Natural killer cell (primary cell): ENCODE measurements at places on chromosomes 4 and X.

GRCh38 chr4:163804001-163804400, 309.5 kb downstream of the TMA16 start:
- no peak overlapping the region for H3K27ac ChIP-seq
- H3K4me3 ChIP-seq: no peak overlapping the region
- no peak for DNase-seq
- no peaks in the 10 kb centered on the region for H3K36me3 ChIP-seq
- no peaks in the 10 kb centered on the region for H3K4me1 ChIP-seq

DNA sequence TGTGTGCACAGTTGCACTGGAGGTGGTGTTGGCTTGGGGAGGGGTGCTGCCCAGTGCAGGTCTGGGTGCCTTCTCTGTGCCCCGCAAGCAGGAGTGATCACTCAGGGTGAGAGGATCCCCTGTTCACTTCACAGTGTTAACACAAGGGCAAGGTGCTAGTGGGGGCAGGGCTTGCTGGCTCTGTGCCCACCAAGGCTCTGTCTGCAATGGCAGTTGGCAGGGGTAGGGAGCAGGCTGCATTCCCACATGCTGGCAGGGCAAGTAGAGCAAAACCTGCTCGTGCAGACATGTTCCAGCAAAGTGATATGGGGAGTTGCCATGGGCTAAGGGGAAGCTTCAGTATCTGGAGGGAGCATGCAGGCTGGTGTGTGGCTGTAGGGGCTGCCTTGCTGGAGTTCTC, 428.0 kb downstream of the ZNF674 start:
- no peaks in the 10 kb centered on the region for H3K4me1 ChIP-seq
- no peaks in the 10 kb centered on the region for H3K36me3 ChIP-seq
- H3K27me3 ChIP-seq: no peaks in the 10 kb centered on the region

DNA sequence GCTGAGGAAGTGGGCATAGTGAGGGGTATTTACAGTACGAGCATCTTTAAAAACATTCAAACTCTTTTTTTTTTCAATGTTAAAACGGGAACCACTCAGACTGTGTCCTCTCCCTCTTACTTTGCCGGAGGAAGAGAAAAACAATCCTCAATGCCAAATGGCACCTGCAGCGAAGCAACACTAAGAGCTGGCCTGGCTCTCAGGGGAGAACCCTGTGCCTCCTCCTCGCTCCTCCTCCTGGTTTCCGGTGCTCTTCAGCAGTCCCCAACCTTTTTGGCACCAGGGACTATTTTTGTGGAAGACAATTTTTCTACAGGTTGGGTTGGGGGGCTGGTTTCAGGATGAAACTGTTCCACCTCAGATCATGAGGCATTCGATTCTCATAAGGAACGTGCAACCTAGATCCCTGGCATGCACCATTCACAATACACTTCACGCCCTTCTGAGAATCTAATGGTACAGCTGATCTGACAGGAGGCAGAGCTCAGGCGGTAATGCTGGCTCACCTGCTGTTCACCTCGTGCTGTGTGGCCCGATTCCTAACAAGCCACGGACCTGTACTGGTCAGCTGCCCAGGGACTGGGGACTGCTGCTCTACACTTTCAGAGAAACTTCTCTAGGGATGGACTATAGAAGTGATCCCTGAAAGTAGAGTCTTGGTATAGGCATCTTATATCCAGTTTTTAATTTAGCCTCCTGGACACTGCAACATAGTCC, 404.1 kb downstream of the RAPGEF2 start:
- DNase-seq: no peak
- no peaks in the 10 kb centered on the region for H3K27me3 ChIP-seq
- H3K4me3 ChIP-seq: no peak overlapping the region

GRCh38 chrX:84611843-84612636, 109.8 kb upstream of the HDX start:
- no peaks in the 10 kb centered on the region for H3K27me3 ChIP-seq
- no peak overlapping the region for H3K27ac ChIP-seq
- no peak overlapping the region for H3K4me3 ChIP-seq
- DNase-seq: no peak

GRCh38 chrX:131045726-131046125, 12.4 kb upstream of the ARHGAP36 start:
- no peak overlapping the region for H3K4me3 ChIP-seq
- H3K36me3 ChIP-seq: no peaks in the 10 kb centered on the region
- H3K27me3 ChIP-seq: no peaks in the 10 kb centered on the region
- no peak overlapping the region for H3K27ac ChIP-seq
- H3K4me1 ChIP-seq: no peaks in the 10 kb centered on the region

GRCh38 chr4:41526628-41527027, 11.3 kb upstream of the LIMCH1 start:
- H3K4me3 ChIP-seq: no peak overlapping the region
- no peaks in the 10 kb centered on the region for H3K27me3 ChIP-seq
- no peak for DNase-seq
- no peak overlapping the region for H3K27ac ChIP-seq
- H3K4me1 ChIP-seq: no peaks in the 10 kb centered on the region

DNA sequence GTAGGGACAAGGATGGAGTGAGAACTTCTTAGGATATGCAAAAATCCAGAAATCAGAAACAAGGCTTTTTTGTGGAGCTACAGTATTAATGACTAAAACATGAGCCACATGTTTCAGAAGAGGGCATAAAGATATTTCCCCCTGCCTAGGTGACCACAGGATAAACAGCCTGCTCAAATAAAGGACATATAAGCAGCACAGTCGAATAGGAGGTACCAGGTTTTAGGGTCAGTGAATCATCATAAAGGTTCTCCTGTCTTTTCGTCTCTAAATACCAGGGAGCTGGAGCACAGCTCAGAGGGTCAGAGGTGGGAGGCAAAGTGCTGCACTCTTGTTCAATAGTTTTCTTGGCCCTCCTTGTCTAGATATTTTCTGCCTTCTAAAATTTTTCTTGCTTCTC, 211.9 kb upstream of the HS3ST1 start:
- H3K36me3 ChIP-seq: no peaks in the 10 kb centered on the region
- H3K27me3 ChIP-seq: no peaks in the 10 kb centered on the region
- no peak overlapping the region for H3K4me3 ChIP-seq
- no peaks in the 10 kb centered on the region for H3K4me1 ChIP-seq
- no peak for DNase-seq
